ENCODE measurements at places on chromosomes 3 and 15.
A peak's percentile ranks its signal among the peaks of the same experiment; 100 is the strongest.

GRCh38 chr15:51024735-51025453, 69.8 kb downstream of the TNFAIP8L3 start:
- DNase-seq = peak; percentile 14

GRCh38 chr3:9179826-9180763, 69.4 kb downstream of the SRGAP3 start:
- DNase-seq = no peak

- DNase-seq = no peak
Measured at GRCh38 chr3:134239538-134239937, 11.1 kb downstream of the RYK start.

DNA sequence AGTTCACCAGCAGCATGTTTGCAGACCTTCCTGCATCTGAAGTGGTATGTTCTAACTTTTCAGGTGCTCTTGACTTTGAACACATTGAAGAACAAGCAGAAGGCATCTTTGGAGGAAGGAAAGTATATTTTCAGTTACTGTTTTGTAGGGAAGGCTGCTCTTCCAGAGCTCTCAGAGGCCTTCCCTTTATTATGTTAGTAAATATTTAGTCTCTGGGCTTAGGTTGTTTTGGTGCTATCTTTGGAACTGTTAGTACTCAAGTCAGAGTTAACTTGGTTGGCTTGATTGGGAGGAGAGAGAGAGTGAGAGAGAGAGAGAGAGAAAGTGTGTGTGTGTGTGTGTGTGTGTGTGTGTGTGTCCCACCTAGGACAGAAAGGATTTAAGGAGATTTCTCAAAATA, 188.2 kb downstream of the ITPR1 start:
- DNase-seq = no peak

GRCh38 chr3:172124271-172124670, 84.9 kb downstream of the FNDC3B start:
- no peak for DNase-seq

DNA sequence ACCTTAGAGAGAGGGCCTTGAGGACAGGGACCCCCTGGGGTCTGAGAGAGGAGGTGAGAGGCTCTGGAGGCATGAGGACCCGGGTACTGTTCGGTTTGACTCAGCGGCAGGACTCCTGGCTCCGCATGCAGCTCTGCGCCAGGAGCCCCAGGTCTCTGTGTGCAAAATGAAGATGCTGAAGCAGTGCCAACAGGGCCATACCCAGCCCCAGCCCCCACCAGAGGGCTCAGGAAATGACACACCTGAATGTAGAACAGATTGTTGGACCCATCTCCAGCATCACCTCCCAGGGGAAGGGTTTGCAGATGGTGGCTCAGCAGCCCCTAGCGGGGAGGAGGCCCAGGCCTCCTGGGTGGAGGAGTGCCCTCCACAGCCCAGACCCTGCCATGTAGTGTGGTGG, 30.2 kb downstream of the EPHB3 start:
- no peak for DNase-seq

GRCh38 chr15:101407439-101407838, 82.1 kb downstream of the PCSK6 start:
- no peak for DNase-seq

- DNase-seq = no peak
Measured at GRCh38 chr3:136645915-136646314, 106.3 kb downstream of the STAG1 start.

DNA sequence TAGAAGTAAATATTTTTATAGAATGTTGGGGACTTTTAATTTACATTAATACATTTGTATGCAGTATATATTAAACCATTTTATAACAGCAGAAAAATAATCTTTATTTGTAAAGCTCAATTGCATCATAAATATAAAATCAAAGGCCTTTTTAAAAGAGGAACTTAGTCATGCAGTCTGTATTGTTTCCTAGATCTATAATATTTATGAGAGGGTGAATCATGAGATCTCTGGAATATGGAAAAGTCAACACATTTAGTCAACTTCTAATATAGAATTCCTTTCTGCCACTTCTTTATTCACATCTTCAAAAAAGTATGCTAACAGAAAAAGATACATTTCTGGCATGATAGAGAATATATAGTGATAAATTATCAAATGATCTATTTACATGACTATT, 410.3 kb upstream of the ZNF385D start:
- no peak for DNase-seq

DNA sequence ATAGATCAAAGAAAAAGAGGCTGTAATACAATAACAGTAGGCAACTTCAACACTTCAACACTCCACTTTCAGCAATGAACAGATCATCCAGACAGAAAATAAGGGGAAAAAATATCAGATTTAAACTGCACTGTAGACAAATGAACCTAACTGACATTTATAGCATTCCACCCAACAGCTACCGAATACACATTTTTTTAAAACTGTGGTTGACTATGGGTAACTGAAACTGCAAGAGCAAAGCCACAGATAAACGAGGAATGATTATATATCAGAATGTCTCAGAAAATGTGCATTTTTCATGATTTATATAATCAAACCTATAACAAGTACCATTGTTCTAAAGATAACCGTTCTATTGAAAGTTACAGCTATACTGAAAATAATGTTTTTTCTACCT, 514.9 kb upstream of the DPPA4 start:
- no peak for DNase-seq
